Caco-2 (cell line): ENCODE measurements at places on chromosomes 1 and 21.

DNA sequence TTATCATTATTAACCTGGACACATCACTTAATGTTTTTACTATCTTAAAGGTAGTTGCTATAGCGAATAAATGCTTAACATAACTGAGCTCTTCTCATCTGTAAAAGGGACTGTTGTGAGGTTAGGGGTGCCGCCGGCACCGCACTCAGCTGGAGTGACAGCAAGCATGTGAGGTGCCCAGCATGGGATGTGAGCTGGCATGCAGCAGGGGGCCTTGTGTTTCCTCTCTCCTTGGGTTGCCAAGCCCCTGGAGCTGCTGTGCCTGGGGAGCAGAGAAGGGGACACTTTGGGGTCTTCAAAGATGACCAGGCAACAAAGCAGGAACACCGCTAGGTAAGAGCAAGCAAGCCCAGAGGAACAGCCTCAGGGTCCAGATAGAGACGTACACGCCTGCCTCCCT is 2.1 kb upstream of the ZC3H12A start:
- DNase-seq, result no peak

- no peak for DNase-seq
Observed at GRCh38 chr1:162292422-162292849, 84.2 kb downstream of the SPATA46 start.

- DNase-seq, result no peak
Observed at GRCh38 chr1:32073299-32074229, 825 bp downstream of the TMEM39B start.

GRCh38 chr1:160534823-160535605 is 12.0 kb upstream of the SLAMF6 start:
- no peak for DNase-seq

DNA sequence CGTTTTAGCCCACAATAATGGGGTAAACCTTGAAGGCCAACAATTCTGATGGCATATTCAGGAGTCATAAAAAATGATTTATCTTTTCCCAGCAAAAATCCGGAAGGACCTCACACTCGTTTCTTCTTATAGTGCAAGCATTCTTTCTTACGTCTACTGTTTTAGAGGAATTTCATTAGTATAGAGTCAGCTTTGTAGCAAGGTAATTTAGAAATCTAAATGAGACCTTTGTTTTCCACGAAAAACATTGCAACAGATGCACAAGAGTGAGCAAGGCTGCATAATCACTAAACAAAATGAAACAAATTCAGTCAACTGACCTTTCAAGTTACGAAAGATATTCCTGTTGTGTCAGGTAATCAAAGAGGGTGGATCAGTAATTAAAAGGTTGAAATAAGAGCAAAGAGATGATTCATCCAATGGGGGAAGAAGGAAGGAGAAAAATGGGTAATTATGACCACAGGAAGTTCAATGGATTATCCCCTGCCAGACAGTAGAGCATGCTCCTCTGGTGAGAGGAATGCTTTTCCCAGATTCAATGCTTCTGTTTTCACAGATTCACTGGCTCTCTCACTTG is 560 bp upstream of the CSDE1 start:
- no peak for DNase-seq

GRCh38 chr1:62433861-62434617 is 2.8 kb upstream of the USP1 start:
- DNase-seq, result no peak
